ENCODE measurements at places on chromosomes 3 and 15.

DNA sequence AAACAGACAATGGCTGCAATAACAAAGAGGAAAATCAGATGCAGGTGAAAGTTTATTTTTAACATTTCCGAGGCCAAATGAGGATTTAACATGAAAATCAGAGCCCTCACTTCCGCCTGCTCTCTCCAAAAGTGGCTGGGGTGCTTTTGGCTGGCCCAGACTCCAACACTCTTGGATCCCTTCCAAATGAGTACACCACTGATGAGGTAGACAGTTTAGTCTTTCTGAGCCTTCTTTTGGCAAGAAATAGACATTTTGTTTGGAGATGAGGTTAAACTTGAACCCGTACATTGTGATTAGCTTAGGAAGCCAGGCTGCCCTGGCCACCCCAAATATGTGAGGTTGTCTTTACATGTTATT is 51.0 kb upstream of the TRA2B start:
- DNase-seq: no peak

DNA sequence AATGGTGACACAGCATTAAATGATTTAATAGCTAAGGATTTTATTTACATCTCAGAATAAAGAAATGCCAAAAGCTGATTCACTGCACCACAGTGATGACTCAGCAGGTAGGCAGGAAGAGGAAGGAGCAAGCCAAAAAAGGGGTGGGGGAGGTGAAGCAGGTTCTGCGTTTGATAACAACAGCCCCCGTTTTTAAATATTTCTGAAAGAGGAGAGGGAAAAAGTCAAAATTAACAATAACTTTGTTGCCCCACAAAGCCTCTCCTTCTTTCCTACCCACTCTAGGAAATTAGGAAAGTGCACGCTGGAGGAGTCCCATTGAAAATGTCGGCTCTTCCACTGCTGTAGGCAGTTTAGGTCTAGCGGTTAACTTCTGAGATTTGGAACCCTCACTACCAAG is 9.9 kb upstream of the CCDC54 start:
- DNase-seq: no peak

DNA sequence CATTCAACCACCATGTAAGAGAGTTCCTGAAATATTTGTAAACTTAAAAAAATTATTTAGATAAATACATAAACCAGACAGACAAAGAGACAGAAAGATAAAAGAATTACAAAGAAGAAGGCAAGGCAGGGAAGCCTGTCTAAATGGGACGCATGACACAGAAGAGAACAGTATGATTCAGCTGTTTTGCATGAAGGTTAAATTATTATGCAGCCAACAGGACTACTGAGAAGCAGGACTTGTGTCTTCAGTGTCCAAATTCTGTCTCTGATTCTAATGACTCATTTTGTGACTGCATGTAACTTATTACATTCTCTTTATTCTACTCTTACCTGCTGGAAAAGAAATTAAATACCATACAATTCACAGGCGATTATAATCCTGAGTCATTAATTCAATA is 340.4 kb upstream of the KCNMB2 start:
- no peak for DNase-seq

GRCh38 chr15:83571820-83572707 is 81.9 kb upstream of the ADAMTSL3 start:
- no peak for DNase-seq

DNA sequence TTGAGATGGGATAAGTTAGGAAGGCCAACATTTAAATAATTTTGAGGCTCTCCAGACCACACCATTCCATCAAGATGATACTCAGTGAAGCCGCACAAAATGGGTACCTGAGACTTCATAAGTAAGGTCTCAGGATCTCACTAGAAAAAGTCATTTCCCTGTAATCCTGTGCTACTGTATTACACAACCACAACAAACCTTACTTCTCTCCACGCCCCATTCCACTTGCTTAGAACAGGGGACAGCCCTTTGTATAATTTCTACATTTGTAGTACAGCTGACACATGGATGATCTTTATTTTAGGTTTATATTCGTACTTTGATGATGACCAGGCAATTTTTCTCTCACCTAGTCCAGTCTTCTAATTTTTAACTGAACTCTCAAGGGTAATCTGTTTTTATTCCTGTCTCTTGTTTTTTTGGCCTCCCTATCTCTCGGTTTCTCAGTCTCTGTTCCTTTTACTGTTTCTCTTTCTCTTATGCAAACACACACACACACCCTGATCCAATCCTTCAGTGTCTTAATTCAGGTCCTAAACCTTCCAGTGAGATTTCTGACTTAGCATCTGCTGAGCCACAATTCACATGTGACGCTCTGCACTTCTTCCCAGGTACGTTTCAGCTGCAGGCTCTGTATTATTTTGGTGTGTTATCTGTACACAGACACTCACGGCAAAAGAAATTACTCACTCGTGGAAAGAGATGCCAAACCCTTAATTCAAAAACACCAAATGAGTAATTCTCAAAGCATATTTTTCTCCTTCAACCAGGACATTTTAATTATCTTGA is 223.2 kb upstream of the THBS1 start:
- DNase-seq: no peak

GRCh38 chr3:104316118-104316517 is 1050.6 kb upstream of the ALCAM start:
- no peak for DNase-seq

DNA sequence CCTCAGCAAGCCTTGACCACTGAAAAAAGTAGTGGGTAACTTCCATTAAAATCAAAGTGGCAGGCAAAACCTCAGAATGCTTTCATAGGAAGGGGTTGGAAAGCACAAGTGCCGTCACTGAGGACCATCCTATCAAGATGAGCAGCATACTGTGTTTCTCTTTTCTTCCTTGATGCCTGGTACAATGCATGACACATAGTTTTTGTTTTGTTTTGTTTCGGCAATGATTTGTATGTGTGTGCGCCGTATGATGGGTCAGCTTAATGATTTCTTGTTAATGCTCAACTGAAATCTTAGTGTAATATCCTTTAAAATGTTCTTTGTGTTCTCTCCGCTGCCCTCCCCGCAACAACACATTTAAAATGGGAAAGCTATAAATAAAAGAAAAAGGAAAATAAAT is 476.4 kb upstream of the KCNMB2 start:
- no peak for DNase-seq

DNA sequence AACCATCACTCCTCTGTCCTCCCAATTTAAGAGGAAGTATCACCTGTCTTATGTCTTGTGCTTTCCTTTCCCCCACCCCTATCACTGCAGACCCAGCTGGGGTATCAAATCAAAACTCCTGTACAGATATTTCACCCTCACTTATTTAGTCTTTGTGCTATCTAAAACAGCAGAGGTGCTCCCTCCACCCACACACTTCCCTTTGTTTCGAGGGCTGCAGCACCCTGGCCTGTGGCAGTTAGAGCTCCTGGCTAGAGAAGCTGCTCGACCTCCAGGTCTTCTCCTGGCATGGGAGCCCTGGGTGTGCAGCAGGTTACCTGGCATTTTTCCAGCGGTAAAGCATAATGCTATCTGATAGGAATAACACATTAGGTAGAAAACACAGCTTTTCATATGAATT is 181.4 kb upstream of the BCL6 start:
- DNase-seq: no peak

- no peak for DNase-seq
These were observed 69.4 kb downstream of the ITPR1 start for GRCh38 chr3:4562595-4562994.

GRCh38 chr15:94265009-94265408 is 33.6 kb downstream of the MCTP2 start:
- no peak for DNase-seq

DNA sequence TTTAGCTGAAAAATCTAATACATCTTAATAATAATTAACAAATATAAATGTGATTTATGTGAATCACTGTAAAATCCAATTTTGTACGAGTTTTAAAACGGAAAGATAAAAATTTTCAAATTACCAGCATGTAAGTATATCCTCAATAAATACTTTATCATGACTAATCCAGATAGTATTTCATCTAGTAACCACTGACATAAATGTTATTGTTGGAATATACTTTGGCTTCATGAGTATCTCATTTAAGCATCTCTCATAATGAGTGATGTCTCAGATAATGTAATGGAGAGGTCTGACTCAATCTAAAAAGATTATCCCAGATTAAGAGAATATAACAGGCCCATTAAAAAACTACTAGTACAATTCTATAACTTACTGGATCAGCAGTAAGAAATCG is 216.3 kb downstream of the STAG1 start:
- no peak for DNase-seq

DNA sequence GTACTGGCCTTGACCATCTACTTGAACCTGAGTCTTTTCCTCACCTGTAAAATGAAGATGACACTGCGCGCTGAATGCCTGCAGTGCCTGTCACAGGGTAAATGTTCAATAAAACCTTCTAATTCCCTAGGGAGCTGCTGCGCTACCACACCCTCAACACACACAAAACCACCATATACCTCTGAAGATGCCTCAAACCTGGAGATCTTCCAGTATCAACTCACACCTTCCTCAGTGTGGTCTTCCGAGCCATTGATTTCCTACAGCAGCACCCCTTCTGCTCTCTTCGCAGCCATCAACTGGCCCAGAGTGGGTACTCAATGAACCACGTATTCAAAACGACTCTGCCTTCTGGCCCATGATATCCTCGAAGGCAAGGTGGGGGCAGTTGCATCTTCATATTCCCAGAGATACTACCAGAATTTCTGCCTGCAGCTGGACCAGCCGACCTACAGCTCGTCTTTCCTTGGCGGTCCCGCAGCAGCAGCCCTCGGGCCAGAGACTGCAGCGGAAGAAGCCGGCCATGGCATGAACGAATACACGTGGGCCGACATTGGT is 695 bp downstream of the RPL32 start:
- no peak for DNase-seq

DNA sequence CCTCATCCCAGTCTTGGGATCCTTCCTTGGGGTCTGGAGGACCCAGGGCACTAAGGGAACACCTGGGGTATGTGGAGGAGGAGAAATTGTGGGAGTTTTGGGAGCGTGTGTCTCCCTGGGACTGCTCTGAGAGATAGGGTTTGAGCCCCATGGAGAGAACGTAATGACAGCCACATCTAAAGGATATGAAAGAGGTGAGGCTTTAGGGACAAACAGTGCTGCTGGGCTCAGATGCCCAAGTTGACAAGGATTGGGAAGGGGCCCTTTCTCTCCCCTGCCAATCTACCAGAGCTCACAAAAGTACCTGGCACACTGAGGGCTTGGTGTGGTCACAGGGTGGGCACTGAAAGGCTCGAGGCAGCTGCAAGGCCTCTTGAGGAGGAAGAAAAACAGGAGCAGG is 13.3 kb upstream of the STARD5 start:
- DNase-seq: no peak

DNA sequence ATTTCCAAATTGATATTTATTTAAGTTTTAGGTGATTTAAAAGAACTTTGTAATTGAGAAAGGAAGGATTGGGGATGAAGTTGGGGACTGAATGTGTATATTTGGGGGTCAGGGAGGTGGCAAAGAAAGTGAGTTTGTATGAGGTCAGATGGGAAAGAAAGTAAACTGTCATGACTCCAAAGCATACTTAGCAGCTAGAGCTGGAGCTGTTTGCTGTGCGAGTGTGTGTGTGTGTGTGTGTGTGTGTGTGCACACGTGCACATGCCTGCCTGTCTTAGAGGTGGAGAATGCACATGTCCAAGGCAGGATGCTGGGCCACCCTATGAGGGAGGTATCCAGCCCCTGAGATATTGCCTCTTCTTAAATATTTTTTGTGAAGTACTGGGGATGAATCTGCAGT is 21.0 kb downstream of the BOC start:
- DNase-seq: no peak

DNA sequence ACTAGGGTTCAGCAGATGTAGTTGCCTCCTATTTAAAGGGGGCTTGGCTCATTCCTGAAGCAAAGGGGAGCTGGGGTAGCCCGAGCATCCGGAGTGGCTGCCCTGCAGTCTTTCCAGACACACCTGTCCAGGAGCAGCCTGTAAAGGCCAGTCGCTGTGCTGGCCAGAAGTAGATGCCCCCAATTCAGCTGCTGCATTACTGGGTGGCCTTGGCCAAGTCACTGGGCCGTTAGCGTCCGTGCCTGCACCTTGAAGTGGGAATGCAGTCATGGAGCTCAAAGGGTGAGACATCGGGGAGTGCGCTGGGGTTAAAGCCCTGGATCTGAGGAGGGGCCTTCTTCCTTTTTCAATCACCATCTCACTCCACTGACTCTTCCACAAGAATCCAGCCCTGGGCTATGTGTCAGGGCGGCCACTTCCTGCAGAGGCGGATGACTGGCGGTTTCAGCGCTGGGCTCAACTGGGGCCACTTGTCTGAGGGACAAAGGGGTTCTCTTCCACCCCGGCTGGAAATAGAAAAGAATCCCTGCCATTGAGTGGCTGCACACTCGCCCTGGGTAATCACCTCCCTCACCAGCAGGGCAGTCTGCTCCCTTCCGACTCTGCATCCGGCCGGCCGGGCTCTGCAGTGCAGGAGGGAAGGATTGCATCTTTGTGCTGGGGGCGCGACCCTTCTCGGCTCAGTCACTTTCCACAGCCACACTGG is 11.8 kb downstream of the ALDH1A3 start:
- no peak for DNase-seq

GRCh38 chr15:67762610-67763368 is 62.5 kb upstream of the SKOR1 start:
- DNase-seq: no peak

GRCh38 chr15:60095711-60096110 is 91.6 kb downstream of the FOXB1 start:
- DNase-seq: no peak

DNA sequence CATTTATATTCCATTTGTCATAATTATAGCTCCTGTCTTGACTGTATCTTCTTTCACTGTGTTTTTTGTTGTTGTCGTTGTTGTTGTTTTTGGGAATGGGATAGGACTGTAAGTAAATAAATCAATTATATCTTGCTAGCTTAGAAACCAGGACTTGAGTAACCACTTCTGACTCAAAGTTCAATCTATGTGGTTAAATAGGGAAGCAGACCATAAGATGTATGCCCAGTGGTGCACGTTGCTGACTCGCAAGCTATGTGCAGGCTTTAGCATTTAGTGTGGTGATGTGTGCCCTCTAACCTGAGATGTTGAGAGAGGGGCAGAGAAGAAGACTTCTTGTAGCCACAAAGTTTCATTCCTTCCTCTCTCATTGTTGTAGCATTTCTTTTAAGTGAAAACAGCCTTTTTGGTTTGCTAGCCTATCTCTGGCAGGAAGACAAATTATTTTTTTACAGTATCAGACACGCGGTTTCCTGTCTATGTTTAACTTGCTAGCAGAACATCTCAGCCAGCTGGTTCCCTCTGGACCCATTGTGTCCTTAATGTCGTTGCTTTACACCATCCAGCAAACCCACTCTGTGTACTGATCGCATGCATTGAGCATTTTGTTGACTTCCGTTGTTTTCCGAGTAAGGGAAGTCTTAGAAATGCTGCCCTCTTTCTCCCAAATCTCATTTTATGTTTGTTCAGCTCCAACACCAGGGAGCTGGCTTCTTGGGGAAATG is 52.1 kb downstream of the TGFBR2 start:
- no peak for DNase-seq

DNA sequence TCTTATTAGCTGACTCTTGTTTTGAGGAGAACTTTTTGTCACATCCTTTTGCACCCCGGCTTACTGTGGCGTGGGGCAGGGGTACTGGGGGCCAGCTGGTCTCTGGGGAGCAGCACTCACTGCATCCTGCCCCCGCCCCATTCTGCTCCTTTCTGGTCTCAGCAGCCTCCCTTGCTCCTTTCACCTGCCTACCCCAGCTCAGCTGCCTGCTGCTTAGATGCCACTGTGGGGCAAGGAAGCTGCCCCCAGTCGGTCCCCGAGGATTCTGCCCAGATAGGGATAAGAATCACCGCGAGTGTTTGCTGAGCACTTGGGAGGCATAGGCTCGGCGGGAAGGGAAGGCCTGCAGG is 32.0 kb downstream of the APBA2 start:
- no peak for DNase-seq

GRCh38 chr3:156795890-156796481 is 30.2 kb upstream of the LEKR1 start:
- no peak for DNase-seq

GRCh38 chr3:43960448-43960840 is 269.7 kb downstream of the ABHD5 start:
- DNase-seq: no peak

Data from D721Med (cell line).